ENCODE measurements at places on chromosomes 5 and 9. TPM values are rescaled to one million over a fixed set of nuclear protein-coding genes. Genes with fewer than 3 reads are reported as not detected.

The MYOT gene
- not detected for total RNA-seq

The SEMA5A gene
- total RNA-seq: 0.94 TPM

The CD180 gene
- total RNA-seq: 1.3 TPM

The GLRA1 gene
- not detected for total RNA-seq

The POU5F2 gene
- total RNA-seq: 2.2 TPM

The QRFP gene
- total RNA-seq: not detected

The PCDHGA12 gene
- total RNA-seq: not detected

The UBE2QL1 gene
- total RNA-seq: 0.05 TPM

The HNRNPH1 gene
- 1,994 TPM for total RNA-seq

GRCh38 chr5:77952636-77953212, 176.6 kb upstream of the TBCA start:
- DNase-seq: no peak

DNA sequence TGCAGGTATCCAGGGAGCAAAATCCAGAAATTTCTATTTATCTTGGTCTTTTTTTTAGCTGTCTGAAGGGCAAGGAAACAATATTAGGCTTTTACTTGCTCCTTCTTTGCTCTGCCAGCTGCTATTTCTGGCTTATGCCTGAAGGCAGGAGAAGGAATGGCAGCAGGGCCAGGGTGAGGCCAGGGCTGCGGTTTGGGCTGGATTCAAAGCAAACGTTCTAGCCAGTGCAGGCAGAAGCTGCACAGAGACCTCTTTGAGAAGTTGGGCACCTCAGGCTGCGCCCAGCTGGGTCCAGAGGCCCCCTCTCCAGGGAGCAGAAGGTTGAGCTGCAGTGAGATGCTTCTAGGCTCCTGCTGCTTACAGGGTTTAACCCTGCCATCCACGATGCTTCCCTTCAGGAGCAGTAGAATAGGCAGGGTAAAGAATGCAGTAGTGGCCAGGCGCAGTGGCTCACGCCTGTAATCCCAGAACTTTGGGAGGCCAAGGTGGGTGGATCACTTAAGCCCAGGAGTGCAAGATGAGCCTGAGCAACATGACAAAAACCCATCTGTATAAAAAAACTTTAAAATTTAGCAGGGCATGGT, 201.2 kb downstream of the ADCY2 start:
- DNase-seq: no peak

DNA sequence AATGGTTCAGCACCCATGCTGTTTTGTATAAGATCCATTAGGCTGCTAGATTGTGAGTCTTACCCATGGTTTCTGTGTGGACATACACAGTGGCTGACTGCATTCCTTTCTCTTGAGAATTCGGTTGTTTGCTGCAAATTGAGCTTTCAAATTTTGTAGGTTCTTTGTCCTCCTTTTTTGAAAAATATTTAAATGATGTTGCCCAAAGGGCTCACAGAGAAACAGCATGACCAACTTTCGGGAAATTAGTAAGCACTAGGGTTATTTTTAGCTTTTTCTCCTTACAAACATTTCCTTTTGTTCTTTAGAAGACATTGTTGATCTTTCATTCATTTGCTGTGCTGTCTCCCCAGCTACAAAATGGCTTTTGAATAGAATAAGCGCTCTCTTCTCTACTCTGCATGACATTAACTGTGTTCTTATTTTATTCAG, 79.4 kb downstream of the NLN start:
- no peak for DNase-seq

DNA sequence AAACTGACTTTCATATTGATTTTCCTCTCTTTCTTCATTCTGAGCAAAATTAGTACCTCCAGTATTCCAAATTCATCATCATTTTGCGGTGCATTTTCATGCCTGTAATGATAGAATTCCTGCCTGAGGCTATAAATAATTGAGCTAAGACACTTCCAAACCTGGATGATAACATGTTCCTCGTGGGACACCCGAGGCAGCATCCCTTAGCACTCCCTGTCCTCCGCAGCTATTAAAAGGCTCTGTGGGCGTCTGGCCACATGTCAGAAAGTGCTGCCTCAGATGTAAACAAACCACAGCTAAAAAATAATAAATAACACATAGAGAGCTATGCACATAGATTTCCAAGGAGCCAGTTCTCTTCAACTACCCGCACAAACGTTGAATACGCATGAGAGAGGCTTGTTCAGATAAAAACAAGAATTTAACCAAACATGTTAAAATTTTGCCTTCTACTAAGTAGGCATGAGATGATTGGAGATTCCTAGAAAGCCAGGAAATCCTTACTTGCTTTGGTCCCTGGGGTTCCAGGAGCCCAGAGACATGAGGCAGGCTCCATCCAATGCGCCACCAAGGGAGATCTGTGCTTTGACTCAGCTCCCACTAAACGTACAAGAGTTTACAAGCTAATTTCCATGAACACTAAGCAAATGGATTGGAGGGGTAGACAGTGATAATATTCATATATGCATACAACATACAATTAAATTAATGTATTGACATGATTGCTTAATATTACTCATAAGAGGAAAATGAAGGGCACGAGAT, 82.7 kb downstream of the SHC3 start:
- no peak for DNase-seq

DNA sequence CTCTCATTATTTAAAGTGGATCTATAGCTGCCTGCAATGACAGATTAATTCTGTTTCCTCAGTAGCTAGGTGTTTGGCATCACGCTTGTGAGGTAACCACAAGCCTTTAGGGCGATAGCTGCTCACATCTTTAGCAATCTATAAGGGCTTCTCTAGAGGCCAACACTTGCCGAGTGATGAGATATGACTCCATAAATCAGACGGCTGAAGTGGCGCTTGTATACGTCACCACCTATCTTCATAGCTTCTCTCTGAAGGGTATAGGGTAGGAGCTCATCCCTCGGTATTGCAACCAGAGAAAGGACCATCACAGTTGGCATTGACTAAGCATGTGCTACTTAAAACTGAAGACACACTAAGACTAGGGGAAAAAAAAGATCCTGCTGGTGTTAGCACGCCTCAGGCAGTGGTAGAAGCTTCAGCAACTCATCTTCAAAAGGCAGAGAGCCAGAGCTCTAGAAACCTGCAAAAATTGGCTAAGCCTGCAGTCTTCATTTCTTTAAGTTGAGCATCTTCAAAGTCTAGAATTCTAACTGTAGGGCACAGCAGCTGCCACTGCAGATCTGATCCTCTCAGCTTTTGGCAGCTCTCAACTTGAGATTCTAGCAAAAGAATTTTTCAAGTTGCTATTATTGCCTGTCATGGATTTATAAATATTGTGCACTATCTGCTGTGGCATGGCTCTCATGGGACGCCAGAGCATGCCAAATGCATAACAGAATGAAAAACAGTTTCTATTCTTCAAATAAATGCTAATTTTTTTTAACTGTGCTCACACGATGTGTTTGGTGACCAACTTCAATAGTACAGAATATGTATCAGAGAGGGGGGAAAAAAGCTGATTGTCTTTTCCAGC, 37.5 kb downstream of the PSMB7 start:
- no peak for DNase-seq

GRCh38 chr5:19959830-19960384, 28.1 kb downstream of the CDH18 start:
- DNase-seq: no peak

DNA sequence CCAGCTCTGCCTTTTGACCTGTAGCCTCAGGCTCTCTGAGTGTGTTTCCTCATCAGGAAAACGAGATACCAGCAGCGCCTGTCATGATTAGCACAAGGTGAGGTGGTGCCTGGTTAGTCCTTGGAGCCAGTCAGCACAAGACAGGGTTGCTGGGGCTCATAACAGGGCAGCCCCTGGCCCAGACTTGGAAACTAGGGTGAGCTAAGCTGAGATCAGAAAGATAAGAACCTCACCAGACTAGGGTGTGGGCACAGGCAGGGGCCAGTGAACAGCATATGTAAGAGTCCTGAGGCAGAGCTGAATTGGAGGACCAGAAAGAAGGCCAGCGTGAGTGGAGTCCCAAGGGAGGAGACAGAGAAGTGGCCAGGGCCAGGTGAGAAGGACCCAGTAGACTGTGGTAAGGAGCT, 42.7 kb upstream of the FUBP3 start:
- no peak for DNase-seq

DNA sequence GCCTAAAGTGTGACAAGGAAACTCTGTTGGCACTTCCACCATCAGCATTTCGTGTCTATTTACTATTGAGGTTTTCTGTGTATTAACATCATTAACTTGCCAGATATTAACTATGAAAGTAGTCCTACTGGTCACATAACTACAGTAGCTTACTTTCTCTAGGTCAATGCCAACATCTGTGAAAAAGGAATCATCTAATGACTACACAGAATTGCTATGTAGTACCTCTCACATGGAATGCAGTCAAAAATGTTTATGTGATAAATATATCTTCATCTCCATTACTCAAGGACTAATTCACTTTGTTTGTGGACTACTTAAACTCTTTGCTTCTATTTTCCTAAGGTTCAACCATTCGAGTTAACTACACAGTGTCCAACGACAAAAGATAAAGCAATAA, 2.1 kb downstream of the SCAI start:
- no peak for DNase-seq

DNA sequence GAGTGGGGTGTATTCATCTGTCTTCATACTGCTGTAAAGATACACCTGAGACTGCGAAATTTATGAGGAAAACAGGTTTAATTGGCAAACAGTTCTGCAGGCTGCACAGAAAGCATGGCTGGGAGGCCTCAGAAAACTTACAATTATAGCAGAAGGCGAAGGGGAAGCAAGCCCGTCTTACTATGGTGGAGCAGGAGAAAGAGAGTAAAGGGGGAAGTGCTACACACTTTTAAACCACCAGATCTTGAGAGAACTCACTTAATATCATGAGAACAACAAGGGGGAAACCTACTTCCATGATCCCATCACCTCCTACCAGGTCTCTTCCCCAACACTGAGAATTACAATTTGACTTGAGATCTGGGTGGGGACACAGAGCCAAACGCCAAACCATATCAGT, 12.5 kb upstream of the NREP start:
- no peak for DNase-seq

- no peak for DNase-seq
Measured at GRCh38 chr5:138444078-138444773, 5.4 kb downstream of the REEP2 start.

GRCh38 chr9:109739760-109740159, 40.2 kb upstream of the PALM2AKAP2 start:
- no peak for DNase-seq

GRCh38 chr5:112097768-112098167, 321.3 kb downstream of the EPB41L4A start:
- DNase-seq: no peak

DNA sequence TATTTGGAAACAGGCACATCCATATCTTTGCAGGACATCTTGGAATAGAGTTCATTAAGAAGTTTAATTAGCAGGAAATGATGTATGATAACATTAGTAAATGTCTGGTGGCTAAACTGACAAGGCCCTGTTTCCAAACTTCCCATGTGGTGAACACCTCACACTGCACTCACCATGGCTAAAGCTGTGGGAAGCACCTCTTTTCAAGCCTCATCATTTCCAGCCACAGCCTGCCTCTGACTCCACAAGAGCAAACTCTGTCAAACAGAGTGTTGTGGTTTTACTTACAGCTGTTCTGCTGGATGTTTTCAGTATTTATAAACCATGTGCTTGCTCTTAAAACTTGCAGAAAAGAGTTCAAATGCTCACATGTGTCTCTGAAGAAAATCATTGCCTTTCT, 14.9 kb upstream of the NDUFB6 start:
- no peak for DNase-seq

GRCh38 chr5:72159501-72159911, 52.2 kb downstream of the MAP1B start:
- no peak for DNase-seq

- no peak for DNase-seq
Measured at GRCh38 chr9:98271479-98271878, 16.0 kb upstream of the TBC1D2 start.

- no peak for DNase-seq
Measured at GRCh38 chr5:158922263-158922592, 177.5 kb downstream of the EBF1 start.

GRCh38 chr9:113563826-113564497, 100.4 kb downstream of the RGS3 start:
- no peak for DNase-seq

- DNase-seq: no peak
Measured at GRCh38 chr5:61280761-61281427, 51.2 kb upstream of the ZSWIM6 start.

GRCh38 chr9:88821746-88822106, 169.5 kb upstream of the S1PR3 start:
- DNase-seq: no peak

GRCh38 chr5:153066281-153066680, 424.2 kb upstream of the GRIA1 start:
- no peak for DNase-seq

DNA sequence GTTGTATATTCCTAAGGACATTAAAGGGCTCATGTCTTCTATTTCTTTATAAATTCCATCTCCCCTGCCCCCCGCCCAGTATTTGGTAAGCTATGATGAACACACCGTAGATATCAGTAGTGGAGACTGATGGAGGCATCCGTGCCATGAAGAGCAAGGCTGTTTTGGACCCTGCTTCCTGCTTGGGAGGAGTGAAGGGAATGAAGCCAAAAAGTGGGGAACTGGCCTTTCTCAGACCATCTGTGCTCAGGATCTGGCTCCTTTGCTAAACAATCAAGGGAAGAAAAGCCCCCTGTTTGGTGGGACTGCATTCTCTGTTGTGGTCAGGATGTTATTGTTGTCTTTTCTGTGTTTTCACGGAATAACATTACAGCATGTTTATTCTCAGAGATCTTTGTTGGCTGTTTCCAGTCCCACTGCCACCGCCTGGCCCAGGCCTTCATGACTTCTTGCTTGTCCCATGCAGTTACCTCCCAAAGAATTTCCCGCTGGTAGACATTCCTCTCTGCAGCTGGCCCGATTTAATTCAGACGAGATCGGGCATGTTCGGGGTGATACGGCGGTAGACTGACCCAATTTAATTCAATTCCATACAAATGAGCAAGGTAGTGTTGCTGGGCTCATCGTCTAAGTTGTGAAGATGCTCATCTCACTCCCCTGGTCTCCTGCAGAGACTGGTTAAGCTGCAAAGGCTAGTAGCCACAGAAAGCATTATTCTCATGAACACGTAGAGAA, 31.4 kb upstream of the ANKH start:
- DNase-seq: no peak

- DNase-seq: peak; percentile 46
Measured at GRCh38 chr5:177431317-177432142, 5.1 kb downstream of the GRK6 start.

DNA sequence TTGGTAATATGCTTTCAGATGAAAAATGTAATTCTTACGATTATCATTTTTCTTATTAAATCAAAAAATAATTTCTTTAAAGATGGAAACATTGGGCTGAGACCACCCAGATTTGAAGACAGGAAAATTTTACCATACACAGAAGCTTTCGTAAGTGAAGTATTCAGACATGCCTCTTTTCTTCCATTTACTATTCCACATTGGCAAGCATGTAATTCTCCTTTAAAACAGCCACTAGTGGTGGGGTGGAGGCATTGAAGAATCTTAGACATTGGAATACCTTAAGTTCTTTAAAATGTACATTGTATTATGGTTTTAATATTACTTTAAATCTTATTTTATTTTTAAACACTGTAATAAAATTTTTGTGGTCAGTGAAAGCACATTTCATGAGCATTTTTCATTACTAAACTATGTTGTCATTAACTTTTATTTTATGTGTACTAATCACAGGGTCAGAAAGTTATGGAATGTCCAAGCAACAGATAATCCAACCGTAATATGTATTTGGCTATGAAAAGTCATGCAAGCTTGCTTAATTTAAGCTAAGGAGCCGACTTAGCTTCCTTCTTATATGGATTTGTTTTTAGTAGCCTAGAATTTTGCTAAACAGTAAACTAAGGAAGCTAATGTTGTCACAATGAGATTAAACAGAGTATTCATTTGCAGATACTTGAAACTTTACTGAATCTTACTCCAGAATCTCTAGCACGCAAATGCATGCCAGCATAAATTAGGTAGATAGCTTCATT, 97.4 kb upstream of the ALDH1A1 start:
- DNase-seq: no peak
